Caco-2 (cell line): ENCODE measurements at places on chromosomes 7 and 10.

GRCh38 chr7:22566176-22566575 lies 66.2 kb upstream of the STEAP1B start:
- no peak for DNase-seq

DNA sequence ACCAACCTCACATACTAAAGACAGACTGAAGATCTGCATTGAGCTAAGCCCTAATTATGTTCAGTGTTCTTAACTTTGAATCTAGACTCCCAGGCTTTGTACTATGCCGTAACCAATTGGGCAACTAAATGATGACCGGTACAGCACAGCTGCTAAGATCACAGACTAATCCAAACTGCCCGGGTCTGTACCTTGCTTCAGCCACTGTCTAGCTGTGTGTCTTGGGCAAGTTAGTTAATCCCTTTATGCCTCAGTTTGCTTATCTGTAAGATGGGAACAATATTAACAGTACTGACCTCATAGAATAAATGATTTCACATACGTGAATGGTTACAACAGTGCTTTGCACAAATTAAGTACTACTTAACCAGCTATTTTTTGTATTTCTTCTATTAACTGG lies 205.8 kb upstream of the NFE2L3 start:
- DNase-seq = no peak

GRCh38 chr7:134513169-134513752 lies 14.1 kb upstream of the AKR1B10 start:
- peak; percentile 61 for DNase-seq

- no peak for DNase-seq
These were observed 72.1 kb downstream of the EEPD1 start for GRCh38 chr7:36224934-36225858.

DNA sequence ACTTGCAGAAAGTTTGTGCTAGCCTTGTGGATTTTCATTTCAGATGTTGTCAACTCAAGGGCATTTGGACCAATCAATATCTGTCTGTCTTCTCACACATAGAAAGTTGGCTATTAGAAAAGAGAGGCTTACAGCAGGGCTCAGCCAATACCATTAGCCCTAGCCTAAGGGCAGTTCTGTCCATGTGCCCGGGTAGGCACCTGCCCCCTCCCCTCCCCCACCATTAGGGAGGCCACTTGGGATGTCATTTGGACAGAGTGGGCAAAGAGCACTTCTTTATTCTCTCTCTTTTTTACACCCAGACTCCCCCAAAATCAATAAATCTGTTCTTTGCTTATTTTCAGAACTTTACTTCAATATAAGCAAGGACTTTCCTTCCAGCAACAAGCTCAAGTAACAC lies 188.5 kb upstream of the MKI67 start:
- no peak for DNase-seq

GRCh38 chr7:79761876-79762429 lies 308.5 kb upstream of the MAGI2 start:
- no peak for DNase-seq

GRCh38 chr10:101071267-101071884 lies 9.6 kb downstream of the KAZALD1 start:
- DNase-seq = no peak

DNA sequence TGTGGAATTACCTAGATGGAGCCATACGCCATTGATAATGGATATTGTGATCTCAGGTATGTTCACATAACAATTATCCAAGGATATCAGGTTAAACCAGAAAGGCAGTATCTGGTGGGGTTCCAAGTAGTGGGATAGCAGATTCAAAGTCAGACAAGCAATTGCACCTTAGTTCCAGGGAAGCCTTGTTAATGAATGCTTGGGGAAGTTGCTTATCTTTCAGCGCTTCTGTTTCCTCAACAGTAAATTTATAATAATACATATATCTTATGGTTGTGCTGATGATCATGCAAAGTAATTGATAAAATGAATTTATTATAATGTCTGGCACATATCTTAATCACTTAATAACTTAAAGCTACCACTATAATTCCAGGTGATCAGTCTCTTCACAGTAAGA lies 290.9 kb downstream of the SUGCT start:
- DNase-seq = no peak

DNA sequence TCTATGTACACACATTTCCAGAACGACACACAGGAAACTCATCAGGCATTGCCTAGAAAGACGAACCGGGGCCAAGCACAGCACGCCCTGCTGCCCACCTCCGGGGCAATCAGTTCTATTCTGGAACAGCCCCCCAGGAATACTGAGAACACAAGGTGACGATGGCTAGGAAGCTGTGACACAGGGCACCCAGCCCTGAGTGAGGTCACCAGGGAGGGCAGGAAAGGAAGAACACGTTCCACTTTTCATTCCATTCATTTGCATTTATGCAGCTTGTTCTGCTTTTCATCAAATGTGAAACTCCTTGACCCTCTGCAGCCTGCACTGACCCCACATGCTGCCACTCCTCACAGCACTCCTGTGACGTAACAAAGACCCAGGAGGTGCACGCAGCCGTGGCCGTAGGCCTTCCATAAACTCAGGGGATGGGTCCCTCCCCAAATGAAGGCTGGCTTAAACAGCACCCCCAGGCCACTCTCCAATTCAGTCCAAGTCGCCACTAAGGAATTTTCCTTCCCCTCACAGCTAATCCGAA lies 28.9 kb downstream of the MAD1L1 start:
- no peak for DNase-seq

- DNase-seq = no peak
These were observed 190.1 kb upstream of the GDF10 start for GRCh38 chr10:47109906-47110305.

DNA sequence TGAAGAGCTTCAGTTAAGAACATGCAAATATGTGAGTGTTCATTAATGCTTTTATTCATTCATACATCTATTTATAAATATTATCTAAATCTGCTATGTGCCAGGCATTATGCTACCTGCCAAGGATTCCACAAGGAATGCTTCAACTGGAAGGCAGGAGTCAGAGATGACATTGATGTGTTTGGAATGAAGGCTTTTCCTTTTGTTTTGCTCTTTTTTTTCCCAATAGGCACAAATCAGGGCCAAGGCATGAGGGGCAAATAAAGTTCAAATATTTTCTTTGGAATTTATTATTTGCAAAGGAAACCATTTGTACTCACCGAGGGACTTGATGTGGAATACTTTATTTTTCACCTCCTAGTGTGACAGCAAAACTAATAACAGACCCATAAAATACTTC lies 530.3 kb downstream of the ARL4A start:
- no peak for DNase-seq

- no peak for DNase-seq
These were observed 227.2 kb downstream of the CCDC3 start for GRCh38 chr10:12774204-12774894.

GRCh38 chr7:114345494-114345893 lies 69.1 kb upstream of the FOXP2 start:
- no peak for DNase-seq

DNA sequence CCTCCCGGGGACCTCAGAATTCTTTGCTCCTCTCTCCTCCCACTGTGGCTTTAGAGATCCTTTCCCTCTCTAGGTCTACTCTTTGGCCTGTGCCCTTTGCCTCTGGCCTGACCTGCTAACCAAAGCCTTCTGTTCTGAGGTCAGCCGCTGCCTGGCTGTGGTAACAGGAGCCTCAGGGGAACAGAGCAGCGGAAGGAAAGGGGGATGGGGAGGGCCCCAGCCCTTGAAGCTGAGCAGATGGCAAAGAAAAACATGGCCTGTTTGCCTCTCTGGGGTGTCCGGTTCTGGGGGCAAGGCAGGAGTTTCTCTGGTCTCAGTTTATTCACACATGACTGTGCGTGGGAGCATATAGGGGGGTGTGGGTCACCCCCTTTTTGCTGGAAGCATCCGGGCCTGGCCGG lies 28.2 kb downstream of the COL26A1 start:
- peak; percentile 80 for DNase-seq

DNA sequence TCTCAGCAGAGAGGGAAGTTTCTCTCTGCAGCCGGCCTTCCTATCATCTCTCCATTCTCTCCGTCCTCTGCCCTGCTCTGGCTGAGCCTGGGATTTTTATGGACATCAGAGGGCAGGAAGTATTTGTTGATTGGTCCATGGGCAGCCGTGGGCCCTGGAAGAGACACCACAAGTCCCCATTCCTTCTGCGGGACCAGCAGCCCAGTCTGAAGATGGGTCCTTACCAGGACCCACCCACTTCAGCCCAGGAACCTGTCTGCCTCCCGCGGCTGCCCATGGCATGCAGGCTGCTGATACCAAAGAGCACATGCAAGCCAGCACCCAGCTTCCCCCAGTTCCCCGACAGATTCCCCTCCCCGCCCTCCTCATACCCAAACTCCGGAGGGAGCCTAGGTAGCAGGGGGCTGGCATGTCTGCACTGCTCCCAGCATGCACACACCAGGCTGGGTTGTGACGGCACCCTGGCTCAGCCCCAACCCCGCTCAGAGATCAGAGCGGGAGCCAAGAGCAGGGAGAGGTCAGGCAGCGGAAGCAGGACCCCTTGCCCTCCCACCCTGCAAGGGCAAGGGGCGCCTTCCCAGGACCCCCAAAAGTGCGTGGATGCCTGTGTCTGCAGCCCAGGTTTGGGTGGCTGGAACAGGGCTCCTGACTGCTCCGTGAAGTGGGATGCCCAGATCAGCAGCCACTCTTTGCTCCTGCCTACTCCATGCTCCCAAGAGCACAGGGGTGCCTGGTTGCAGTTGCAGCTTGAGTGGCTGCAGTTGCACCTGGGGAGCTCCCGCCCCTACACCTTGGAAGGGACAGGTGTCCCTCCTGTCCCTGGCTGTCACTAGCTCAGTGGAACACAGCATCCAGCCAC lies 538.6 kb upstream of the POT1 start:
- DNase-seq = no peak

DNA sequence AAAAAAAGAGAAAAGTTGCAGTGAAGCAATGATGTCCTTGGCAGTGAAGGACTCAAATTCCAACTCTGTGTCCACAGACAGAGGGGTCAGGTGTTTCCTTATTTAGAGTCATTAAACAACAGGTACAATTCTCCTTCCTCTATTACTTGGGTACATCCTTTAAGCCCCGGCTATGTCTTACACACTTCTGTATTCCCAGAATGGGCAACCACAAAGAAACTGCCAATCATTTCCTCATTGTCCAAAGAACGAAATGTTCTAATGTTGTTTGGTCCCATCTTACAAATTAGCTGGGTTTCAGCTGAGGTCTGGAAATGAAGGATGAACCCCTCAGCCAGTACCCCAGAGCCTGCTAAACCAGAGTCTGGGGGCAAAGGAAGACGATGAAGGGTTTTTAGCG lies 59.5 kb downstream of the GRB10 start:
- DNase-seq = no peak

GRCh38 chr7:120819861-120820260 lies 38.1 kb downstream of the TSPAN12 start:
- DNase-seq = no peak

DNA sequence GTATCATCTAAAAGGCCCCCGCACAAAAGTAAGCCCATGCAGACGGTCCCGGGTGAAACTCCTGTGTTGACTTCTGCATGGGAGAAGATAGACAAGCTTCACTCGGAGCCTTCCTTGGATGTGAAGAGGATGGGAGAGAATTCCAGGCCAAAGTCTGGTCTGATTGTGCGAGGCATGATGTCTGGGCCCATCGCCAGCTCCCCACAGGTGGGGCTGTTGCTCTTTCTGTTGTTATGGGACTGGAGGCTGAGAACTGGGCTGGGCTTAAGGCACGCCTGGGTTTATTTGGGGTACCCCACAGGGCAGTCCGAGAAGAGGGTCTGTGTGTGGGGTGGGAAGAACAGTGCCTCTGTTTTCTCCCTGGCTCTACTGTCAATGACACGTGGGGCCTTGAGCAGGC lies 14.6 kb downstream of the MINDY4 start:
- no peak for DNase-seq

GRCh38 chr7:140261105-140261486 lies 84.3 kb upstream of the KDM7A start:
- no peak for DNase-seq

DNA sequence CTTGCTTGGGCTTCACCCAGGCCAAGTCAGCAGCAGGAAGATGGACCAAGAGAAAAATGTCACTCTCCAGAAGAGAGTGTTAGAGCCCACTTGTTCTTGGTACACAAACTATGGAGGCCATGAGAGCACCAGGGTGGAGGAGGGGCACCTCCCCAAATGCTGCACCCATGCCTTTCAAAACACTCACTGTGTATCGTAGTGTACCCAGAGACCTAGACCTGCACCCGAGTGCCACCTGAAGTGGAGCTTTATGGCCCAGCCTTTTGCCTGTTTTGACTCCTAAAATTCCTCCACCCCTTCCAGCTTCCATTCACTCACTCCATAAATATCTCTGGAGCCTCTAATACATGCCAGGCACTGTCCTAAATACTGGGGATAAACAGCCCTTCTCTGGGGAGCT lies 5.0 kb downstream of the SFTPD start:
- no peak for DNase-seq

- DNase-seq = no peak
These were observed 63.6 kb upstream of the PDCD4 start for GRCh38 chr10:110808123-110808522.

DNA sequence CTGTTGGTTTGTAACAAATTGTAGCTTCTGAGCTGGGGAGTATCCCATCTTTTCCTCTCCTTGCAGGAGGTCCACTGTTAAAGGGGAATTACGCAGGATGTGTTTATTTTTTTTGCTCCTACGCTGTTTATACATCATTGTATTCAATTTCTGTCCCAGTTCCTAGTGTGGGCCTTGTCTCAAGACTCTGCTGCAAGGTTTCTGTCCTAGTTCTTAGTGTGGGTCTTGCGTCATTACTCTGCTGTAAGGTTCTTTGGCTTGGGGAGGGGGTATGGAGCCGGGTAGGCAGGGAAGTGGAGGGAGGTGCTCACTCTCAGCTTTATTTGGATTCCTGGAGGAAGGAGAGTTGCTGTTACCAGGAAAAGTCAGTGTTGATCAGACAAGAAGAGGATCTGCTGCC lies 64.0 kb upstream of the TRIM8 start:
- no peak for DNase-seq

- DNase-seq = no peak
These were observed 39.2 kb upstream of the LRRC17 start for GRCh38 chr7:102873470-102874165.

DNA sequence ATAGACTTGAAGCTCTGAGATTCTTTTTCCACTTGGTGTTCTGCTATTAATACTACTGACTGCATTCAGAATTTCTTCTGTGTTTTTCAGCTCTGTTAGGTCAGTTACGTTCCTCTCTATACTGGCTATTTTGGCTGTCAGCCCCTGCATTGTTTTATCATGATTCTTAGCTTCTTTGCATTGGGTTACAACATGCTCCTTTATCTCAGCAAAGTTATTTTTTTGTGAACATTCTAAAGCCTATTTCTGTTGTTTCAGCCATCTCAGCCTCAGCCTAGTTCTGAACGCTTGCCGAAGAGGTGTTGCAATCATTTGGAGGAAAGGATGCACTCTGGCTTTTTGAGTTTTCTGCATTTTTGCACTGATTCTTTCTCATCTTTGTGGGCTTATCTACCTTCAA lies 201.5 kb upstream of the GNAI1 start:
- no peak for DNase-seq

- DNase-seq = no peak
These were observed 45.0 kb downstream of the GRID1 start for GRCh38 chr10:86321568-86321967.

- DNase-seq = peak; percentile 43
These were observed 1.2 kb downstream of the MACROH2A2 start for GRCh38 chr10:70053841-70054288.

GRCh38 chr7:124784879-124785818 lies 19.6 kb upstream of the GPR37 start:
- peak; percentile 50 for DNase-seq
